ENCODE measurements at places on chromosomes 7 and 10.

DNA sequence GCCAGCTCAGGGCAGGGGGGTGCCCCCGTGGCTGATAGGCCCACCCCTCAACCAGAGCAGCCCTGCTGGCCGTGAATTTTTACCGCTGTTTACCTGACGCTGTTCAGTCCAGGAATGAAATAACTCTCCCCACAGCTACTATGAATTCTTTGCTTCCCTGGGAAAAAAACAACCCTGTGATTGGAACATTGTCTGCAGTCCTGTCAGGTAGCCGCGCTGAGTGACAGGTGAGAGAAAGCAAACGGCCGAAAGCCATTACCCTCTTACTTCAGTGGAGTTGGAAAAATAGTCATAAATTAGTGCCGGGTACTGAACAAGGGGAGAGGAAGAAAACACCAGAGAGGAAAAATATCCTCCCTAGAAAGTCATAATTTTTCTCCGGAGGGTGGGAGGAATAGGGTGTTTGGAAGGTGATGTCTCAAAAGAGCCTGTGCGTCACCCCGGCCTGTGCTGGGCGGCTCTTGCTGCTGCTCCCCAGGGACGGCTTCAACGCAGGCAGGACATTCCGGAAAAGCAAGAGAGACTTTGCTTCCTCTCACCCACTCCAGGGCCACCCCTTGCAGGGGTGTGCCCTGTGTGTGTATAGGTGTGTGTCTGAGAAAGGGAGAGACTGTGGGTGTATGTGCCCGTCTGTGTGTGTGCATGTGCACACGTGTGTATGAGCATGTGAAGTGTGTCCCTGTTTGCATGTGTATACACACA lies 69.0 kb downstream of the CDH23 start:
- no peak for DNase-seq

DNA sequence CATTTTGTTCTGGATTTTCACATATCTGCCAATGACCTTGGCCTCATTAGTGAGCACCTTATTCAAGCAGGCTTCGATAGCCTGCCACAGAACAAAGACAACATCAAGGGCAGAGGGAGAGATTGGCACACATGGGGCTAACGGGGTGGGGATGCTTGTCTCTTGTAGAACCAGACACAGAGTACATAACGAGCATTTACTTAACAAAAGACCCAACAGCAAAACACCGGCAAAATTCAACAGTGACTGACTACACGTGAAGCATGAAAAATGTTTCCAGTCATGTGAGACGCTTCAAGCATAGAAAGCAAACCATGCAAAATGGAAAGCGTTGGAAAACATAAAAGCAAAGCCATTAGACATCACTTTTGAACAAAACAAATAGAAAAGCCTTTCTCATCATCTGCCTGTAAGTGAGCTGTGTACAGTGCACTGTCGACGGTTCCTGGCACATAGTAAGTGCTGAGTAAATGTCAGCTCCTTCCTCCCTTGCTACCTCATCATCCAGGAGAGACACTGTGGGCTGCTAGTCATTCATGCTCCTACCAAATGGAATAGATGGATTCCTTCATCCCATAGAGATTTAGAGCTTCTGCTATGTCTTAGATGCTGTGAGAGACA lies 134.4 kb upstream of the AGK start:
- DNase-seq, result no peak

DNA sequence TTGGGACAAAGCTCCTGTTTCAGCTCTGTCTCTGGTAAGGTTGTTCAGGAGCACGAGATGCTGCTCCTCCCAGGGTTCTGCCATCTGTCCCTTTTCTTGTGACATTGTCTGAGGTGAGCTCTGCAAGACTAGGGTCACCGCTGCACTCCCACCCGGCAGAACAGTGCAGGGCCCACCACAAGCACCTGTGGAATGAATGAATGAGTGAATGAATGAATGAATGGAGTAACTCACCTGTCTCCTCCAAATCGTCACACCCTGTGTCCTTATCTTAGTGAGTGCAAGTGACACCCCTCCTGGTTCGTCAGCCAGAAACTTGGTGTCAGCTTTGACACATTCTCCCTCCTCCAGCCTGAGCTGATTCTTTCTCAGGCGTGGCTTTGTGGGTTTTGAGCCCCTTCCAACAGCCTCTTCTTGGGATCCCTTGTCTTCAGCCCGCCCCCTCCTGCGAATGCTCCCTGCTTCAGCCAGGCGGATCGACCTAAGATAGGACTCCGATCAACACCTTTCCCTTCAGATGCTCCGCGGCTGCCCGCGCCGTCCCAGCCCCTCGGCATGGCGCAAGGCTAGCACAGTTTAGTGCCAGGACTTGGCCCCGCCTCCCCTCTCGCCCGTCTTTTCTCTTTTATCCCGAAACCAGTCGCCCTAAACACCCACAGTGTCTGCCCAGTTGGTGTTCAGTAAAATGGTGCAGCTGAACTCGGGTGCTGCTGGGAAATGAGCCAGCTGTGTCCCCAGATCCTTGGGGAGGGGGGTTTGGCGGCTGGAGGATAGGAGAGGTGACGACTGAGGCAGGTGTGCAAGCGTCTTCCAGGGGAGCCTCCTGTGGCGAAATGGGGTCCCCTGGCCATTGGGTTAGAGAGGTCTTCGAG lies 89.3 kb downstream of the BEND7 start:
- no peak for DNase-seq

DNA sequence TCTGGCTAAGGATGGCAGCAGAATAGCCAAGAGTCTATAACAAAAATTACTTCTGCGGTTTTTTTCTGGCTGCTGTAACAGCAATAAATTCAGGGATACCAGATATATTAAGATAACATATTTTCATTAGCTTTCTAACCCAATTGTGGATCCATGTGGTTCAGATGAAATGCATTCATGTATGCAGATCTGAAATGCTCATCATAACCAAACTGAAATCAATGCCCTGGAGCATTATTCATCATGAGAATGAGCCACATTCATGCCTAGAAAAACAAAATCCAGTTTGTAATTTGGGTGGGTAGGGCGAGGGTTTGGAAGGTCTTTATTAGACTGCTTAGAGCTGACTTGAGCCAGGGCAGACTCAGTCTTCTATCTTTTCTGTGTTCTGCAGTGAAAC lies 69.8 kb upstream of the SEMA3A start:
- no peak for DNase-seq

DNA sequence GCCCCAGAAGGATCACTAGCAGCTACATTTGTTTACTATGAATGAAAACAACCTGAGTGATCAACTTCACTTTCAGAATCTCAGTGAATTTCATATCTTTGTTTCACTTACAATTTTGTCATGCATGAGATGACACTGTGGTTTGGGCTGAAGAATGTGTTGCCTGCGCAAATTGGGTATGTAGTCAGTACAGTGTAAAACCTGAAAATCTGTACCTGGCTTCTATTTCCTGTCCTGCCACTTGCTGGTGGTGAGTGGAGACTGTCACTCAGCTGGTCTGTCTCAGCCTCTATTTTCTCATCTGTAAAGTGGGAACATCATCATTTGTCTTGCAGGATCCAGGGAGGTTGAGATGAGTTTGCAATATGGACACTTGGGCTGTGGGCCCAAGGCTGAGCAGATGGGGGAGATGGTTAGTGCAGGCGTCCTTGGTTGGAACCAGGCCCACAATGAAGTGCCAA lies 118.0 kb downstream of the WDFY4 start:
- DNase-seq, result no peak

GRCh38 chr7:7868572-7868899 lies 100.1 kb upstream of the GLCCI1 start:
- DNase-seq, result no peak

GRCh38 chr10:117442944-117443685 lies 67.9 kb upstream of the PDZD8 start:
- DNase-seq, result no peak

DNA sequence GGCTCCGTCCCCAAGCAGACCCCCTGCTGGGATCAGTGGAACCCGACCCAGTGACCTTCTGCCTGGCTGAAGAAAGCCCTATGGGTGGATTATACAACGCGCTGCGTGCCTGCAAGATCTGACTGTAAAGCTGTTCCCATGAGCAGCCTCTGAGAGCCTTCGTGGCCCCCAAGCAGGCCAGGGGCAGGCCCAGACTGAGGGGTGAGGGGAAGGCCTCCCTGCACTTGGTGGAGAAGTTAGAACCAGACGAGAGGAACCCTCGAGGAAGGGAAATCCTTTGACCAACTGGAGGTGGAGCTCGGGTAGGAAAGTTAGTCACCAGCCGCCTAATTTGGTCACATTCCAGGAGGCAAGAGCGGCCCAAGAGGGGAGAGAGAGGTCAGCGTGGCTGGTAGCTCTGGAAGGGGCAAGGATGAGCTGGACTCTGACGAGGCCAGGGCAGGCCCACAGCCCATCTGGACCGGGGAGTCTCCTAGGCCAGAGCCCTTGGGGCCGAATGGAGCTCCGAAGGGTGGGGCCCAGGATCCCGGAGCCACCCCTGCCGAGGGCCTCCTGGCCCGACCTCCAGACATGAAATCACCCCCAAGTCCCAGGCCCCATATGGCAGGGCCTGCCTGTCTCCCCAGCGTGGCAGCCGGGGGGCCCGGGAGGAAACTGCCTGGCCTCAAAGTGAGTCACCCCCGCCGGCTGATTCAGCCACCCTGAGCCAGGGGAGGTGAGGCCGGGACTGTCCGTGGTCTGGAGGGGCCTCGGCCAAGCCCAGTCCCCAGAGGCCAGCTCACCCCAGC lies 23.3 kb upstream of the PDGFA start:
- no peak for DNase-seq

DNA sequence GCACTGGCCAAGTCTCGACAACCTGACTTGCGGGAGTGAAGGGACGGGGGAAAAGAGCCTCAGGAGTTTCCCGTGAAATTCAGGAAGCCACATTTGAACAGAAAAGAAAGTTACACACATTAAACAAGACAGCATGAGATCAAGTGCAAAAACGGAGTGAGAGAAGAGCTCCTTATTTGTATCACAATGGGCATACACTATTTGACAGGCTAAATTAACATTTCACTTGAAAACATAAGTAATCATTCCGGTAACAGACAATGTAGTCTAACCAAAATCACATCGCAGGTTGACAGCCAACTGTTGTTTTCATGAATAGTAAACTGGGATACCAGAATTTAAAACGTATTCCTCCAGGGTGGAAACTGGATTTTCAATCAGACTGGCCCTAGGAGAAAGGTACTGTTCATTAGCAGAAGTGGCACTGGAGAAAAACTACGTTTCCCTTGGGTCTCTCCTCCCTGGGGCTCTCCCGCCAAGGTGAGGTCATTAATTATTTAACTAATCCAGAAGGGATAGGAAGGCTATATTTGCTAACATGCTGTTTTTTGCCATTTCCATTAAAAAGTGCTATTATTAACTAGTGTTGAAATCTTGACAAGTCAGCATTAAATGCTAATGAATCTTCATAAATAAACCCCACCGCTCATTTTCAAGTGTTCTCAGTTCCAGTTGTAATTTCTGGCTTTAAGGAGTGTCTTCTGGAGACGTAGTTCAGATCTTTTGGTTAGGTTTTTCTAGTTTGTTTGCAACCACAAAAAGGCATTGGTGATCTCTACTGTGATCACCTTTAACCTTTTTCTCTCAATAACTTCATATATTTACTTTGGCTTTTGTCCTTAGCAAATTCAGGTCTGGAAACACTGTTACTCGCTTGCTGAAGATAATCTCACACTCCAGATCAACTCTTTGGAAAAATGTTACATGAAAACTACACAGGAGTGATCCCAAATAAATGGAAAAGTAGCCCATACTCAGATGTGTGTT lies 25.1 kb downstream of the RHEB start:
- no peak for DNase-seq

GRCh38 chr10:125003901-125004467 lies 62.1 kb downstream of the ZRANB1 start:
- DNase-seq, result no peak

DNA sequence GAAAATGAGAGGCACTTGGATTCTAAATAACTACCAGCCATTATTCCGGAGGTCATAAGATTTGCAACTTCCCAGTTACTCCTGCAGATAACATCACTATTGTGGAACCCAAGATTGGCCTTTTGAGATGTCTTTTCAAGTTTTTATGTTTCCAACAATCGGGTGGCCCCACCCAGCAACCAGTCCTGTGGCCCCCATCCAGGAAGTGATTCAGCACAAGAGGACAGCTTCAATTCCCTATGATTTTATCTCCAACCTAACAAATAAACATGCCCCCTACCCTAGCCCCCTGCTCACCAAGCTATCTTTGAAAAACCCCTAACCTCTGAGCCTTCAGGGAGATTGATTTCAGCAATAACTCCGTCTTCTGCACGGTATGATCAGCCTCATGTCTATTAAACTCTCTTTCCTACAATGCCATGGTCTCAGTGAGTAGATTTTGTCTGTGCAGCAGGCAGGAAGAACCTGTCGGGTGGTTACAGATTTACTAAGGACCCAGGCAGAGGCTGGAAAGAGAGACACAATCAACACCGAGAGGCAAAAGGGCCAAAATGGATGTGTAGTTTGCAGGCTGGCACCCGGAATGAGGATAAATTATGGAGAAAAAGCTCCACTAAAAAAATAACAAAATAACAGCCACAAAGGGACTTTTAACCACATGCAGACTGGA lies 83.9 kb upstream of the UNC5B start:
- no peak for DNase-seq

DNA sequence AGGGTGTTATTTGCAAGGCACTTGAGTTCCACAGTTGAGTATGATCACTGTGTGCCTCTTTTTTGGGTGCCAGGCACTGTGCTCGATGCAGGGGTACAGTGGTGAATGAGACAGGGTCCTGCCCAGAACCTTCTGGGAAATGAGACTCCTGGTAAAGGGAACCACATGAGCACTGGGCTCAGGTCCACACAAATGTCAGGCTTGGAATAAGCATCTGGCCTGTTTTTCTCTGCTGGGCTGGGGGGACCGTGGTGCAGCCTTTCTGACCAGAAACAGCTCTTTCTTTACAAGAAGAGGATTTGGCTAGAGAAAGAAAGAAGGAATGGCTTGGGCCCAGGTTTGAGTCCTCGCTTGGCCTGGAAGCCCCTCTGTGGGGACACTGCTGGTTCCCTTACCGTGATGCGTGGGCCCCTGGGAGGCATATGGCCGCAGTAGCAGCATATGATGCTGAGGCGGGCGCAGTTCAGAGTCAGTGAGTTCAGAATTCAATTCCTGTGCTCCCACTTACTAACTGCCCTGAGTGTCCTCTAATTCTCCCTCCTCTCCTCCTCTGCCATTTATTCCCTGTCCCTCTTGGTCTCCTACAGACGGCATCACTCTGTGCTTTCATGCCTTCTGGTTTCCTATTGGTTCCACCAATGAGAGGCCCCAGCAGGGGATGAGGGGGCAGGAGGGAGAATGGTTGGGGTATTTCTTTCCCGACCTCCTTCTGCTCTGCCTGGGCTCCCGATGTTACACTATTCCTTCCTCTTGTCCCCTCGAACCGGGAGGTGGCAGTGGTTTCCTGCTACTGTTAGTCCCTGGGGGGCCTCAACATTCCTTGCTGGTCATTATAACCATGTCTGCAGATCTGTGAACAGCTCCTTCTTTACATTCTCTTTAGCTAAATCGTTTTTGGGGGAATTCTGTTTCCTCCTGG lies 9.6 kb upstream of the KCP start:
- no peak for DNase-seq
